ENCODE measurements at places on chromosomes 2 and 18. TPM values are rescaled to one million over a fixed set of nuclear protein-coding genes. Genes with fewer than 3 reads are reported as not detected.
A peak's percentile ranks its signal among the peaks of the same experiment; 100 is the strongest.

GRCh38 chr2:19866771-19867170 is 35.0 kb downstream of the TTC32 start:
- H3K4me1 ChIP-seq, result no peaks in the 10 kb centered on the region
- H3K4me3 ChIP-seq, result no peak overlapping the region
- H3K36me3 ChIP-seq, result no peaks in the 10 kb centered on the region
- DNase-seq, result no peak

DNA sequence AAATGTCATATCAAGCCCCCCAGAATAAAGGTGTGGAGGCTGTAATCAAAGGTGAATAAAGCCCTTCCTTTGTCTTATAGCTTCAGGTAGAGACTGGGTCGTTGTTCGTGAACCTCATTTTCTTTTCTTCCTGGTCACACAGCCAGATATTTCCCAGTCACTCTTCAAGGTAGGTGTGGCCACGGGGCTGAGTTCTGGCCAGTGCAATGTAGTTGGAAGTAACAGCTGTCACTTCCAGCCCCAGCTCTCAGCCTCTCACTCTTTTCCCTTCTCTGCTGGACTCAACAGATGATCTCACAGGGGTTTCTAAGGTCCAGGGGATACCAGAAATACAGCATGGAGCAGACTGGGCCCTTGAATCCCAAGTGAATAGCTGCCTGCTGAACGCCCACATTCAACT is 15.8 kb upstream of the TRPM8 start:
- peaks cover 2% of the 10 kb centered on the region for H3K27me3 ChIP-seq
- no peak for DNase-seq
- no peaks in the 10 kb centered on the region for H3K4me1 ChIP-seq
- no peak overlapping the region for H3K27ac ChIP-seq
- H3K4me3 ChIP-seq, result no peak overlapping the region

- DNase-seq, result peak; percentile 15
- no peaks in the 10 kb centered on the region for H3K4me1 ChIP-seq
- no peaks in the 10 kb centered on the region for H3K27me3 ChIP-seq
- H3K4me3 ChIP-seq, result no peak overlapping the region
Measured at GRCh38 chr2:53234548-53234903, 533.1 kb upstream of the CHAC2 start.

GRCh38 chr2:26720322-26721114 is 28.0 kb downstream of the KCNK3 start:
- no peaks in the 10 kb centered on the region for H3K27me3 ChIP-seq
- H3K27ac ChIP-seq, result no peak overlapping the region
- DNase-seq, result peak; percentile 81
- H3K36me3 ChIP-seq, result no peaks in the 10 kb centered on the region
- H3K4me3 ChIP-seq, result no peak overlapping the region
- H3K4me1 ChIP-seq, result peaks cover 28% of the 10 kb centered on the region

The PROC gene
- not detected for total RNA-seq

The CHRNG gene
- total RNA-seq, result not detected

The PECR gene
- total RNA-seq, result 22.6 TPM

Measured in fibroblast of lung (primary cell).